CD4-positive, alpha-beta T cell treated with Interferon gamma for 1 hour (primary cell): ENCODE measurements at places on chromosomes 3 and 15.

DNA sequence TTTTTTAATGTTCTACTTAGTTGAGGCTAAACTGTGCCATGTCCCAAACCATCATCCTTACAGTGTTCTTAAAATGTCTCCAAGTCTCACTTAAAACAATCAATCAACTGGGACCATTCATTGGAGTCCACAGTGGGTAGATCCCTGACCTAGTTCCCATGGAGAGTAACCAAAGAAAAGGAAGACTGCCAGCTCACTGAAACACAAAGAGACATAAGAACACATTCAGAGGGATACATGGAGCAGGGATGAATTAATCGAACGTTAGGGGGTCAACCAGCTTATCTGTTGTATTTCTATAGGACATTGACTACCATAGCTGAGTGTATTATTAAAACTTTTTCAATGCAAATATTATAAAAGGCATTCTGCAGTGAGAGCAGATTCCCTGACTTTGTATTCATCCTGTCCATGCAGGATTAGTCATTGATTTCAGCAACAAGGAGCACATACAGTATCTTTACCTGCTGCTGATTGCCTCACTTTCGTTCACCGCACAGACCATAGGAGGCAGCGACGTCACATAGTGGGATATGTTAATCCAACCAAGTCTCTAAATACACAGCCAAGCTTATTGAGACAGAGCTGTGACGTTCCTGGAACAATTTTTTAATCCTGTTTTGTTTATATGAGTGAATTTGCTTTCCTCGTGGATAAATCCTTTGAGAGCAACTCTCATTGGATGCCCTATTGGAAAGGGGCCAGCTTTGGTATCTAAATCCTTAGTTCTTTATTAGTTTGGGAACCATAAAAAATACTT lies 364.9 kb upstream of the RBMS3 start:
- DNase-seq: no peak

DNA sequence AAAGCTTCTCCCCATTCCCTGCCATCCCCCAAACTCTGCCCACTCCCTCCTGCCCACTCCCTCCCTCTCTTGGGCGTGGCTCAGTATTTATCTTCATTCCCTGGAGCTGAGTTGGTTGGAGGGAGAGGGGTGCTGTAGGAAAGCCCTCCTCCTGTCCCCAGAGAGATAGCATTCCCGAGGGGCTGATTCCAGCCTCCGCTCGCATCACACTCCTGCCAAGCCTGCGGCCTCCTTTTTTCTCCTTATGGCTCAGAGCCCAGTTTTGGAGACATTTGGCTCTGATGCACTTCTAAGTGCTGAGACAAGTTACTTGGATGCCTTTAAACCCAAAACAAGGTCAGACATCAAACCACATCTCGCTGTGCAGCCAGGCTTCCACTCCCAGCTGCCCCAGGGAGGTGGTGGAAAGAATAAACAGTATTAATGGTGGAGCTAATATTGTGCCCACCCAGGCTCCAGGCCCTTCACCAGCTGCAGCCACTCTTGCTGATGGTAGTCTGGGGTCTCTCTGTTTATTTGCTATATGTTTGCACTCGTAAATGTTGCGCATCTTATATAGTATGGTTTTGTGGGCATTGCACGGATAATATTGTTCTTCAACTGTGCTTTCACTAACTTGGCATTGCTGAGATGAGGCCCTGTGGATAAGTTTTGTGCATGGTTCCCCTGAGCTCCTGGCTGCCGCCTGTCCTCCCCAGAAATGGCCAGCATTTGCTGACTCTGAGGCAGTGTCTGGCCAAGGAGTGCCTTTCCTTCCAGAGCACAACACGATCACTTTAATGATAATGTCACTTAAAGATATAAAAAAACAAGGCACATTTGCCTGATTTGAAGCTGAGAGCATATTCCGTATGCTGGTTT lies 157.2 kb downstream of the LRRC28 start:
- DNase-seq: no peak

DNA sequence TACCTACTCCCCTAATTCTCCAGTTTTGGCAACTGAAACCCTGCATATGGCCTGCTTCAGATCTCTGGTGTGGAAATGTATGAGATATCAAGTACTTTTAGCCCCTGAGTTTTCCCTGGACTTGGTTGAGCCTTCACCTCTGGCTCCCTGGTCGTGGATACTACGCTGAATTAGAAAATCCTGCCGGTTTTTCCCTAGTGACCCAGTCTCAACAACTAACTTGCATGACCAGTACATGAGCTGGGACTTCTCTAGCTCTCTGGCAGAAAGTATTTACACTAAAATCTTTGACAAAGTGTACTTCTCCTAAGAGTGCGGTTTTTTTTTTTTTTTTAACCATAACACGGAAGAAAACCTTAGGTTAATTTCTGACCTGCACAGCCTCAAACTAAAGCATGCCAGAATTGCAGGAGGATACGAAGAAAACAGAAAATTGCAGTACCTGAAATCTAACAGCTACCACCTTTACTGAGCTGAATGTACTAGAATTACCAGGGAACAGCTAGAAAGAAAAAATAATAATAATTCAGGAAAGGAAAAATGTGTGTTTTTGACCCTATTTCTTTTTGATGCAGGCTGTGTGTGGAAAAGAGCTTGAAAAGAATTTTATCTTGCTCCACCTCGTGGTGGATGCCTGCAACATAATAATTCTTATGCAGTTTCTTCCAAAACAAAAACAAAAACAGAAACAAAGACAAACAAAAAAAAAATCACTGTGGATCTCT lies 165.6 kb downstream of the GMNC start:
- no peak for DNase-seq

DNA sequence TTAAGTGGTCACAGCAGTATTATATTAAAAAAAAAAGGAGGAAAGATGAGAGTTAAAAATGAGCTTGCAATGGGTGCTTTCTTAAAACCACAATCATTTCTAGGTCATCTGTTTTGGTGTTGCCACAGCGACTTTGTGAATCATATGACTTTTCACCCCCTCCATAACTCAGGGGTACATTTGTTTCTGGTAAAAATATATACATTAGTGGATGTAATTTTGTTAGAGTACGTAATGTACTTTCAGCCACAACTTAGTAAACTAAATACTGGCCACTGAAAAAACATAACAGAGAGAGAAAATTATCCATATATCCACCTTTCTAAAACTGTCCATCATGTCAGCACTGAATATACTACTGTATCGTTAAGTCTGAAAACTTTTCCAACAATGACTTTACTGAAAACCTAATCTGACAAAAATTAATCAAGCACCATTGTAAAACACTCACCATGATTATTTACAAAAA lies 3.4 kb downstream of the ANKRD28 start:
- peak; percentile 47 for DNase-seq

DNA sequence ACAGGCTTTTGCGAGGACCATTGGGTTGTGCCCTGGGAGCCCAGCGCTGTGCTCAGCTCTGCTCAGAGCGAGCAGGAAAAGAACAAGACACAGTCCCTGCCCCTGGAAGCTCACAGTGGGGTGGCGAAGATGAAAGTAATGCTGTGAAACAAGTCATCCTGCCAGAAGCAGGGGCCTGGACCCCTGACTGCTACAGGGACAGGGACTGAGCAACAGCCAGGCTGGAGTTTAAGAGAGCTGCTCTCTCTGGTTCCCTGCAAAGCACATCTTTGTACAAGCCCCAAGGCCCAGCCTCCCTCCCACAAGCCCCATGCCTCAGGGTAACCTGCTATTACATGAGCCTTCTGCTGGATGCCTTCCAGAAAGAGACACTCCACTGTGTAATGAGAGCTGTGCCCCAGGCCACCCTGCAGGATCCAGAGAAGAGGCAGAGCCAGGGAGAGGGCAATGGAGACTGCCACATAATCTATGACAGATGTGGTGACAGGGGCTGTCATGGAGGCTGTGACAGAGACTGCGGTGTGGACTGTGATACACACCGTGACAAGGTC lies 7.1 kb upstream of the HCN4 start:
- no peak for DNase-seq

- DNase-seq: no peak
Observed at GRCh38 chr3:82568776-82569338, 807.4 kb upstream of the GBE1 start.

GRCh38 chr3:71206305-71207165 lies 377.0 kb downstream of the FOXP1 start:
- no peak for DNase-seq

DNA sequence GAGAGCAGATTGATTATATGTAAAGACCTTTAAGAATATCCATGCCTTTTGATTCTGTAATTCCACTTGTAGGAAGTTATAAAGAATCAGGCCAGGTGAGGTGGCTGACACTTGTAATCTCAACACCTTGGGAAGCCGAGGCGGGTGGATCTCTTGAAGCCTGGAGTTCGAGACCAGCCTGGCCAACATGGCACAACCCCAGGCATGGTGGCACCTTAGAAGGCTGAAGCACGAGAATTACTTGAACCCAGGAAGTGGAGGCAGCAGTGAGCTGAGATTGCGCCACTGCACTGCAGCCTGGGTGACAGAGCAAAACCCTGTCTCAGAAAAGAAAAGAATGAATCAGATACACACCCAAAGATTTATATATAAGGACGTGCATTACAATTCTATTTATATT lies 33.9 kb downstream of the HRH1 start:
- DNase-seq: no peak

- DNase-seq: peak; percentile 50
Observed at GRCh38 chr3:188385295-188385694, 231.3 kb downstream of the LPP start.

GRCh38 chr15:96703091-96703490 lies 372.6 kb downstream of the NR2F2 start:
- DNase-seq: no peak

- DNase-seq: no peak
Observed at GRCh38 chr15:71677766-71678165, 132.6 kb upstream of the NR2E3 start.

DNA sequence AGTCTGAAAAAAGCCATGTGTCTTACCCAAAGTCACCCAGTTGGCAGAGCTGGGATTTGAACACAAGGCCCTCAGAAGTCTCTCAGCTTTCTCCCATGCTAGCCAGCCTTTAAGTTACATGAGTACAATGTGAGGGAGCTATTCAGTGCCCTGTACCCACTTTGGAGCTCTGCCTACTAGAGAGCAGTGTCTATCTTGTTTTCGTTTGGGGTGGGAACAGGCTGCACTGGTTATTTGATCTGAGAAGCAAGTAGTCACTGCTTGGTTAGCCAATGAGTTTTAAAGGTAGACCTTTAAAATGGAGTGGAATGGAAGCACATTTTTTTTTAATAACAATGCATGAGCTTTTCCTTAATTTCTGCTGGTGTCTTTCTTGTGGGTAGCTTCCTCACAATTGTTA lies 231.1 kb upstream of the BHLHE40 start:
- no peak for DNase-seq

GRCh38 chr3:112561484-112561733 lies 353 bp downstream of the ATG3 start:
- no peak for DNase-seq

DNA sequence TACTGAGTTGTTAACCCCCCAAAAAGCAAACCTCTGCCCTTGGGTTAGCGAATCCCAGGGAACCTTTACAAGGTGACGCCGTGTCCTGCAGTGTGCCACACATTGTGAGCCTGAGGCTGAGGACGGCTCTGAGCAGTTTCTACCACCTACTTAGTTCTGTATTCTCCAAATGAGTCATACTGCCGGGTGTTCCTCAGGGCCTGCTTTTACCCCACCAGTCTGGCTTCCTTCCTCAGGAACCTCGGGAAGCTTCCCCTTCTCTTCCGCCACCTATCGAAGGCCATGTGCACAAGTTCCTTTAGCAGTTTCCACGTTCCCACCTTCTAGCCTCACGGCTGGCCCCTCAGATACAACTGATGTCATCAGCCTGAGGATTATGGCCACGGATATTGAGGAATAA lies 384.0 kb upstream of the TPM1 start:
- DNase-seq: peak; percentile 42

DNA sequence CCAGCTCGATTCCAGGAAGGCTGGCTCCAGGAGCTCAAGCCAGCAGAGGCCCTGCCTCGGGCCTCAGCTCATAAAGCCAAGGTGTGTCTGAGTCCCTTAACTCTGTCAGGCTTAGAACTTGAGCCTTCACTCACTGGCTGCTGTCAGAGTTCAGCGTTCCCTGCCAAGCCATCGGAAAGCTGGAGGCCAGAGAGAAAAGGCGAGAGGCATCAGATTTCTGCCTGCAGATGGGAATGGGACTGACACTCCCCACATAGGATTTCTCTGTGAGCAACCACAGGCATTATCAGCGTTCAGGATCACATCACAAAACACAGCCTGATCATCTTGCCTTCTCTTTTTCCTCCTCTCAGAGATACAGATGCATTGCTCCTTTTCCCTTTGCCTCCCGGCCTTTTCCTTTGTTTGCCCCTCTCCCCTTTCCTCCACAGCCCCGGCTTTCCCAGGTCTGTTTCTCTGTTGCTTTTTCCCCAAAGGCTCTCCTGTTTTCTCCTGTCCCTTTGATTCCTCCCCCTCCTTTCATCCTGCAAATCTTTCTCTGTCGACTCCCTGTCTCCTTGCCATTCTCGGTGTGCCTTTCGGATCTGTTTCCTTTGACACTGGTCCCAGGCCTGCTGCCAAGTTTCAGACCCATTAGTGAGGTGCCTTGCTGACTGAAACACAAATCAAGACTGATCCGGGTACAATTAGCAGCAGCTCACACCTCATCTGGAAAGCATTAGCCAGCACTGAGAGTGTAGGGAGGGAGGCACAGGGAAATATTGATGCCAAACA lies 44.5 kb upstream of the BOC start:
- DNase-seq: no peak

- DNase-seq: no peak
Observed at GRCh38 chr3:134388788-134389485, 14.7 kb upstream of the AMOTL2 start.

GRCh38 chr3:88986834-88987233 lies 120.6 kb upstream of the EPHA3 start:
- DNase-seq: no peak

DNA sequence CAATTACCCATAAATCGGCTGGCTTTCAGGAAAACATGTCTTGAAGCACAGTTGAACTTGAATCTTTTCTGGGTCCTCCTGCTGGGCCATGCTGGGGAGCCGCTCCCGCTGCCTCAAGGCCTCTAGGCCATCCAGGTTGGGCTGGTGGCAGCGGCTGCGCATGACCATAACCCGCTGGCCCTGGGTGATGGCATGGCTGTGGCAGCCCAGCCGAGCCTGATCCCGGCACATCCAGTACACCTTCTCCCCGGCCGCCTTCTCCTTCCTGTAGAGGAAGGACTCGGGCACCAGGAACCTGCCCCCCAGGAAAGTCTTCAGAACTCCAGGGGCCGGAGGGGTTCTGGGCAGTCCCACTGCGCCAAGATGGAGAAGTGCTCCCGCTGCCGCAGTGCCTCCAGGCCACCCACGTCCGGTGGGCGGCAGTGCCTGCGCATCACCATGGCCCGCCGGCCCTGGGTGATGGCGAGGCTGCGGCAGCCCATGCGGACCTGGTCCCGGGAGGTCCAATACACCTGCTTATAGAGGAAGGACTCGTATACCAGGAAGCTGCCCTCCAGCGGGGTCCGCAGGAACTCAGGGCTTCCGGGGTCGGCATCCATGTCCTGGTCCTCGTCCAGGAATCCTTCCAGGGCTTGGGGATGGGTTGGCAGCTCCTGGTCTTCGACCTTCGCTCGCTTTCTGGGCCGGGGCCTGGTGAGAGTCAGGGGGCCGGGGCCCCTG lies 84.3 kb upstream of the FXR1 start:
- no peak for DNase-seq
